AG20443 (cell line): ENCODE measurements at places on chromosomes 12 and 14.

DNA sequence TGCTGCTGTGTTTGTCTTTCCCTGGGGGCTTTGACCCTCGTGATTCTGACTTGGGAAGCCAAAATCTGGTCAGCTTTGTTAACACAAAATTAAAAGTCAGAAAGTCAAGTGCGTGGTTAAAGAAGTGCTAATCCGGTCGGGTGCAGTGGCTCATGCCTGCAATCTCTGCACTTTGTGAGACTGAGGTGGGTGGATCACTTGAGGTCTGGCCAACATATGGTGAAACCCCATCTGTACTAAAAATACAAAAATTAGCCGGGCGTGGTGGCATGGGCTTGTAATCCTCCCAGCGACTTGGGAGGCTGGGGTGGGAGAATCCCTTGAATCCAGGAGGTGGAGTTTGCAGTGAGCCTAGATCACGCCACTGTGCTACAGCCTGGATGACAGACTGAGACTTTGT is 844.6 kb downstream of the VRK1 start:
- no peak for DNase-seq

DNA sequence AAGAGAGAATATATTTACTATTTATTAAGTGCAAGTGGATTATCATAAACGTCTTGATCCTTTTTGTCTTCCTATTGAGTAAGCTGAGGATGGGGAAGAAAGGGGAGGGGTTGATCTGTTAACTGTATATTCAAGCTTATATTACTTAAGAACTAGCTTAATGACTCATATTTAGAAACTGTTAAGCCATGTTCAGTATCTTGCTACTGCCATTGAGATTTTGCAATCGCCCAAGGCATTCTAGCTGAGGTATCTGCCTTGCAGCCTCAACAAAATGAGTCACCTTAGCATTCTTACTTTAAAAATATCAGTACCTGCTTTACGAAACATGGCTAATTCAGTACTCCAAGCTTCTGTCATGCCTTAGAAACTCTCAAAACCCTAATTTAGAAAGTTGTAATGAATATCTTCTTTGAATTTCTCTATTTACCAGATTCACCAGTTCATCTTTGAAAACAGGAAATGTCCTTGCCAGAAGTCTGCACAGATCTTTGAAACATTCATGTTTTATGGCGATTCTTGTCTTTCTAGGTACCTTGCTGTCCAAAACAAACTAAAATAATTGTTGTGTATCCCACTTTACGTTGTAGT is 76.1 kb downstream of the ALG10B start:
- no peak for DNase-seq

- no peak for DNase-seq
These were observed 142.3 kb downstream of the RBM19 start for GRCh38 chr12:113823816-113824215.

DNA sequence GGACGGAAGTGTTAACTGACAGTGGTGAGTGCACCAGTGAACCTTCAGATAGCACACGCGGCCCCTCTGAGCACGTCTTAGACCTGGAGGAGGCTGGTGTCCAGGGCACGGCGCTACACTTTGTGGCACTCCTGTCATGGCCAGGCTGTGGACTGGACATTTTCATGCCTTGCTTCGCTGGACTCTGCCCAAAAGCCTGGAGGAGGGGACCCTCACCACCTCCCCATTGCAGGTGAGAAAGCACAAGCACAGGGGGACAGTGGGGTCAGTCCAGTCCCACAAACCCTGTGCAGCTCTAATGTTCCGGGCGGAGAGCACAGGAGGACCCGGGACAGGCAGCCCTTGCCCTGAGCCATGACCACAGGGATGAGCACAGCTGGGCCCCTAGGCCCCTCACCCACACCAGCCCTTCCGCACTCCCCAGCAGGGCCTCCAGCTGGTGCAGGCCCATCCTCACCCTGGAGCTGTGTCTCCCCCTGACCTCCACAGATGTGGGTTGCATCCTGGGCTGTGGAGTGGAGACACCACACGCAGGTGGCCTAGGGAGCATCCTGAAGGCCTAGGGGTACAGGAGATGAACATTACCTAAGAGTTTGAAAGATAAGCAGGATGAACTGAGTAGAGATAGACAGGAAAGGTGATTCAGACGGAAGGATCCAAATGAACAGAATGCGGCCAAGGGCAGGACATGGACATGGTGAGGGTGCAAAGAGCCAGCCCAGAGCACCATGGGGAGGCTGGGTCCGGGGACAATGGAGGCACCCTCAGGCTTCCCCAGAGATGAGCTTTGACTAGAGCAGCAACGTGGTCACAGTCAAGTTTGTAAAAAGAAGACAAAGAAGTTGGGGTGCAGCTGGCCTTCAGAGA is 132.8 kb downstream of the BCL11B start:
- DNase-seq, result no peak

GRCh38 chr14:80629606-80630005 is 311.9 kb downstream of the CEP128 start:
- DNase-seq, result no peak

GRCh38 chr14:88191605-88192004 is 131.5 kb downstream of the KCNK10 start:
- DNase-seq, result no peak

GRCh38 chr14:54202288-54202687 is 194.5 kb upstream of the CDKN3 start:
- no peak for DNase-seq

- no peak for DNase-seq
These were observed 169.5 kb downstream of the ANO4 start for GRCh38 chr12:100964028-100964427.

GRCh38 chr12:115351514-115352077 is 667.6 kb upstream of the TBX3 start:
- DNase-seq, result peak; percentile 42

GRCh38 chr12:120429368-120429767 is 8.5 kb upstream of the COX6A1 start:
- DNase-seq, result no peak

DNA sequence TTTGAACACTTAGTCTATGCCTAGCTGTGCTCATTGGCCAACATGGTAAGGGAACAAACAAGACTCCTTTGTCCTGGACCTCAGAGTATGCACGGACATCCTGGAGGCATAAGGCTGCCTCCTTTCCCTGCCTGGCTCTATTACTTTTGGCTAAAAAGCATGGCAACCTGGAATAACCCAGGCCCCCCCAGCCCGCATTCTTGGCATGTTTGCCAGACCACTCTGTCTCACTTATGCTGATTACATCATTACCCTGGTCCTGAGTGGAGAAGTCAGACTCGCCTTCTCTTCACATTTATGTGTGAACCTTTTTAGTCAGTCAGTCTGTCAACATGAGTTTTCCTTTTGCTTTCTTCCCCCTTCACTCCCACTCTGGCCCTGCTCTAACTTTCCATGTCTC is 58.0 kb upstream of the ELK3 start:
- peak; percentile 73 for DNase-seq

GRCh38 chr12:11939223-11939622 is 131.5 kb upstream of the BCL2L14 start:
- no peak for DNase-seq

- DNase-seq, result no peak
These were observed 46.0 kb upstream of the SRSF5 start for GRCh38 chr14:69720912-69721311.
